ENCODE measurements at places on chromosomes 6 and 20.

DNA sequence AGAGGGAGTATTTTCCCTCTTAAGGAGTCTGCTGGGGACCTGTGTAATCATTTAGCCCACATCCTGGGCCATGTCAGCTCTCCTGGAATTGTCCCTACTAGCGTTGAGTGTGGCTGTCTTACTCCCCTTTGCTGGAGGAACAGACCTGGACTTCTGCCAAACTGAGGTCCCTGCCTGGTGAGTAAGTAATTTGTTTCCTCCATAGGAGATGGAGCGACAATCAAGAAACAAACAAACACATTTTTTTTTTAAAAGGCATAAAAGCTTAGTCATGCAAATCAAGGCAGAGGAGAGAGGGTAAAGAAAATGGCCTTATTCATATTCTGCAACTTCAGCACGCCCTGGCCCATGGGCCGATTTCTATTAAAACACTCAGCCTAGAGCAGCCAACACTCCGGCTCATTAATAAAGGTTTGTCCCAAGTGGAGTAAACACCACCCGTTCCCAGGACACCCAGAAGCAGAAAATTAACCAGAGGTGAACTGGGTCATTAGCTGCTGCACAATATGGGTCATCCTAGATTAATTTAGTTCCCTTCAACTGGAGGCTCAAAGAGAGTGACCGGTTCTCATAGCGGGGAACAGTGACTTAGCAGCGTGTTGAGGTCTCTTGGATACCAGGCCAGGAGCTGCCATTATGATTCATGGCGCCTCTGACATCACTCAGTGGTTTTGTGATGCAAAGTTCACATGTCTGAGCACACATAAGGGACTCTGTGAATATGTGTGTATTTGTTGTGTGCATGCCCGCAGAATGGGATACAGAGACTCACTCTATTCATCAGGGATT lies 165.0 kb upstream of the SULF2 start:
- no peak for DNase-seq

DNA sequence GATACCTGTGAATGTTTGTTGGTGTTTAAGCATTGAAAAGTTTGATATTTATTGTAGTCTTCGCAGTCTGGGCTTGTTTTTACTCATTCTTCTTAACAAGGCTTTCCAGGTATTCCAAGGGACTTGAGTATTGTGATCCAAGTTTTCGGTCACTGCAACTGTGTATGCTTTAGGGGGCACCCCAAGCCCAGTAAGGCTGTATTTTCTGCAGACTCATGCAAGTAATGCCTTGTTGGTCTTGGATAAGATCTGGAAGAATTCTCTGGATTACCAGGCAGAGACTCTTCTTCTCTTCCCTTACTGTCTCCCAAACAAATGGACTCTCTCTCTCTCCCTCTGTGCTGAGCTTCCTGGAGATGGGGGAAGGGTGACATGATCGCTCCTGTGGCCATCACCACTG lies 82.1 kb downstream of the RFPL4B start:
- no peak for DNase-seq

GRCh38 chr20:1345030-1345755 lies 16.3 kb upstream of the SDCBP2 start:
- DNase-seq, result no peak

DNA sequence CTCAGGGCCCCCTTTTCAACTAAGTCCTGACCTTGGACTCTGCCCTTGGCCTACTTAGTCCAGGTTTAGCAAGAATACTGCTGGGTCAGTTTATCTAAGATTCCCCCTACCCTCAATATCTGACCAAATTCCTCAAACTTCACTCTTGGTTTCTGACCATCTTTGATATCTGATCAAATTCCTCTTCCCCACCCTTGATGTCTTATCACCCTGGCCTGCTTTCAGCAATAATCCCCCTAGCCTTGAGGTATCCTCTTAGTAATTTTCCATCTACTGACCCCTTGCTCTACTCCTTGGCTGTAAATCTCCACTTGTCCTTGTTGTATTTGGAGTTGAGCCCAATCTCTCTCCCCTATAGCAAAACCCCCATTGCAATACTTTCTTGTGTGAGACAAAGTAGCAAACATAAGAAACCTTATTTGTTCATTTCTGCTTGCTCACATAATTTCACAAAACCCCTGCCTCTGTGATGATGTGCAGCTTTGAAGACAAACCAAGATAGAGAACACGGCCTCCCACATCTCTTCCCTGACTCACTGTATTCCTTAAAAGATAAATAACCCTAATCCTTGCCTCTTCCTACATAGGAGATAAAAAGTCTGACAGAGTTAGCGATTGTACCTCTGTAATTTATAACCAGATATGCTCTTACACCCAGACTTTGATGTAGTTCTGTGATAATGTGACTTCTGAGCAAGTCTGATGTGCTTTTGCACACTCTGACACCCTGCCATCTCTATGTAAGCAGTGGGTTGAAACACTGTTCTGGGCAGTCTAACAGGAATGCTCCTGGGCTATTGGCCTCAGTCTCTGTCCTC lies 13.8 kb upstream of the IYD start:
- no peak for DNase-seq

GRCh38 chr6:4772750-4773149 lies 3.5 kb upstream of the CDYL start:
- DNase-seq, result no peak

DNA sequence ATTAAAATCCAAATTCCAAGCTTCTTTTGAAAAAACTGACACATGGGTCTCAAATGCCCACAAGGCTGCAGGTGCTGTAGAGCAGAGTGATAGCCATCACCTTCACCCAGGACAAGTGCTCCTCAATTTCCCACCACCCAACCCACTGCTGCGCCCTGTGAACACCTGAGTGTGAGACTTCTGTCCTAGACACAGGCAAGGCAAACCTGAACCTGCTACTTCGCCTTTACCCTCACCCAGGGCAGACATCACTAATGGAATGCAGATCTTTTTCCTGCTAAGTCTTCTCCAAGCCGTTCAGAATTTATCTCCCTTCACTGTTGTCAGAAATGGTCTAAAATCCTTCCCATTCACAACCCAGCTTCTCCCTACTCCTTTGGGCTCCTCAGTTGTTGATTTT lies 65.9 kb downstream of the PREX1 start:
- no peak for DNase-seq

DNA sequence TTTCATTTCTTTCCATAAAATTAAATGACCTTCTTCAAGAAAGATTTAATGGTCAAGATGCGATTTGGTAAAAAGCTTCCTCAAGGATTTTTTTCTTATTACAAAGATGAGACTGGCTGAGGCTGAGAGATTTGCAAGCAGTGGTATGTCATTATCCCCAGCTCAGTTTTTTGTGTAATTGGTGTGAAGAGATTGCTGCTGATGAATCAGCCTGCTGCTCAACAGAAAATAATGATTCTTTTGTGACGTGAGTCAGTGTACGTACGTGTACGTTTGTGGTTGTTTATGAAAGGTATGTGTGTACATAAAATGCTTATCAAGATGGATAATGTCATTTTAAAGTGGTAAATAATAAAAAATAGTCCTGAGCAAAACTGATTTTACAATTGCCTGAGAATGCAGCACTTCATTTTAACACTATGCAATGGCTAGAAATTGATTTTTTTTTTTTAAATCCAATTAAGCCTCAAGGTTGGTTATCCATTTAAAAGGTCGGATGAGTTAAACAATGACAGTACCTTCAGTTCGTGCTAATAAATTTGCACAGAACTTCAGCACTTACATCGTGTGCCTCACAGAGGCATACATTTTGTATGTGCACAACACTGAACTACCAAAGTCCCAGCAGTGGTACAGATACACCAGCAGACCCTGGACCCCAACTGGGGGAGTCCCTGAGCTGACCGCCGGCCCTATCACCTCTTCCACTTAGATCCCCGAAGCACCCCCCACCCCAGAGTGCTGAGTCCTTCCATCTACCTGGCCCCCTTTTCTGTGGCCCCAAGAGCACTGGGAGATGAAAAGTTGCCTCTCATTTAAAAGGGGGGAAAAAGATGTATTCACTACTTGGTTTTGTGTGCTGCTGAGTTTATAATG lies 9.7 kb upstream of the NPEPL1 start:
- no peak for DNase-seq

DNA sequence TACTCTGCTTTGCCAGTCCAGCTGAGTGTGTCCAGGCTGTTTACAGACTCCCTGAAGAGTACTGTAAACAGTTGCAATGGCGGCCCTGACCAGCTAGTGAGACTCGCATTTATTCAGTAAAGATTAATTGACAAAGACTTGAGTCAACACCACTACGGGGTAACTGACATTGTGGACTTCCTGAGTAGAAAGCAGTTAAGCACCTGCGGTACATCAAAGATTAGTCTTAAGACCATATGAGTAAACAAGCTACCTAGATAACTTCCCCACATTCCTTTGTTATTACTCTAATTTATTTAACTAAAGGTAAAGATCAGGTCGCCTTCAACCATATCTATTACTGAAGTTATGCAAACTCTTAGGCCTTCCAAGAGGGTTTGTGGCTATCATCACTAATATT lies 12.6 kb downstream of the VPS52 start:
- DNase-seq, result no peak

DNA sequence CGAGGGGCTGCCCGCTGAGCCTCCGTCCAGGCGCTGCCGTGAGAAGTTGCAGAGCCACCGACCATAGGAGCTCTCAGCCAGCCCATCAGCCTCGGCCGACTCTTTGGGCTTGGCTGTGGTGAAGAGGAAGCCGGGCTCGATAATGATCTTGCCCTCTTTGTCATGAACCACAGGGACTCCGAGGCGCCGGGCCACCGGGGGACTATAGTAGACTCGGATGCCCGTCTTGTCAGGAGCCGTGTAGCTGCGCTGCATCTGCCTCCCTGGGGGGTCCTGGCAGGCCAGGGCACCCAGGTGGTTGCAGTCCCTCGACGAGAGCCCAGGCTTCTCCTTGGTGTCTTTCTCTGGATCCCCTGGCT lies 20.5 kb upstream of the DSN1 start:
- no peak for DNase-seq

- no peak for DNase-seq
These were observed 77.6 kb downstream of the SAMD5 start for GRCh38 chr6:147586044-147586443.

DNA sequence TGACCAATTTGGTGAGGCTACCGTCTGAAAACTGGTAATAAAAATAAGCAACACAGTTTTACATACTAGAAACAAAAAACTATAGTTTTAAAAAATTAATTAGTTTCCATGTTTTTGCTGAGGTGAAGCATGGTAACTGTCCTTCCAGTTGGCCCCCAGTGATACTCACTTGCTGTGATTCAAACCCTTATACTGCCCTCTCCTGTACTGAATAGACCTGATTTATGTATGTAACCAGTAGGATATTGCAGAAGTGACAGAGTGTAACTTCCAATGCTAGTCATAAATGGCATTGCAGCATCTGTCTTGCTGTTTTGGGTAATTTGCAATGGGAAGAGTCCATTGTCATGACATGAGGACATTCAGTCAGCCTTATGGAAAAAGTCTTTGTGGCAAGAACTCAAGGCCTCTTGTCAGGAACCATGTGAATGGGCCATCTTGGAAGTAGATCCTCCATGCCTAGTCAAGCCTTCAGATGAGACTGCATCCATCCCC lies 8.9 kb upstream of the CHD6 start:
- DNase-seq, result no peak

DNA sequence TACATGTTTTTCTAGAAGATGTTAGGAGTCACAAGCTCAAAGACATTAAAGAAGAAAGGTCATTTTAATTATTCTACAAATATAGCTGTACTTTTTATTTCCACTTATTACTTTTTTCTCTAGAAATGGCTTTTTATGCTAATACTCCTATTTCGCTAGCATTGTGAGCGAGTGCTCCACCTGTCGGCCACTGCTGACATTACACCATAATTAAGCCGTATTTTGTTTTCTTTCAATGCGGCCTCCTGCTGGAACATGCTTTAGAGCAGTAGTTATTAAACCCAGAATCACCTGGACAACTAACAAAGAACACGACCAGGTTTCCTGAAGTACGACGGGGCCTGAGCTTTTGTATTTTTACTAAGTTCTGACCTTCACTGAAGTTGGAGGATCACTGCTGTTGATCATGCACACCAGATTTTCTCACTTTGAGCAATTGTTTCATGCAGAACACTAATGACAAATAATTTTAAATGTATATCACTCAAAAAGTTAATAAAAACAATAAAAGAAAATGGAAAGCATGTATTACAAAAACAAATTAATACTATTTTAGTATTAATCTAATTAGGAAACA lies 74.1 kb upstream of the PAK5 start:
- peak; percentile 22 for DNase-seq

GRCh38 chr6:96211341-96211740 lies 195.6 kb downstream of the FUT9 start:
- no peak for DNase-seq

GRCh38 chr6:144149558-144149893 lies 791 bp upstream of the STX11 start:
- DNase-seq, result no peak

- no peak for DNase-seq
These were observed 30.4 kb downstream of the DEFB114 start for GRCh38 chr6:49933526-49933925.

- peak; percentile 88 for DNase-seq
These were observed at the start of gene GGT7 for GRCh38 chr20:34872622-34873224. TSS of gene GGT7 (minus strand) at chr20:34872856. CDS start at chr20:34872815, 41 bp downstream.

DNA sequence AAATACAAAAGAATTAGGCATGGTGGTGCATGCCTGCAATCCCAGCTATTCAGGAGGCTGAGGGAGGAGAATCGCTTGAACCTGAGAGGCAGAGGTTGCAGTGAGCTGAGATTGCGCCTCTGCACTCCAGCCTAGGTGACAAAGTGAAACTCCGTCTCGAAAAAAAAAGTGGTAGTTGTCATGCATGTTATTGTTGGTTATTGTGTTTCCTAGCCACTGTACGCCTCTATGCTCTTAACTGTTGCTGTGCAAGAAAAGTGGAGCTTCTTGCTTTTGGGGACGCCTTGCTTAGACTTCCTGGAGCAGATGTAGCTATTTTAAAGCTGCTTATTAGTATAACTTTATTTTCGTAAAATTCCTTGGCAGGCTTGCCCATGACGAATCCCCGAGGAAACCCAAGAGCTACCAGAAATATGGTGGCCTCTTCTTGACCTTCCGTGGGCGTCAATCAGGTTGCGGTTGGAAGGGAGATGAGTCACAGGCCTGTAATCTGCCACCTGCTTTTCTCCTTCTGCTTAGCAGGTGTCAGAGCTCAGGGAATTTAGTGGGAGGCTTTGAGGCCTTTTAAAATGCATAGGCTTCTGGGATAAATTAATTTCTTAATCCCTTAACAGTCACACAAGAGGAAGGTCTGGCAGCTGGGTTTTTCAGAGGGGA lies 17.3 kb downstream of the GABRR2 start:
- DNase-seq, result peak; percentile 45

- DNase-seq, result no peak
These were observed 7.5 kb downstream of the APMAP start for GRCh38 chr20:24984961-24985640.
